ENCODE measurements at places on chromosomes 6 and 20.

DNA sequence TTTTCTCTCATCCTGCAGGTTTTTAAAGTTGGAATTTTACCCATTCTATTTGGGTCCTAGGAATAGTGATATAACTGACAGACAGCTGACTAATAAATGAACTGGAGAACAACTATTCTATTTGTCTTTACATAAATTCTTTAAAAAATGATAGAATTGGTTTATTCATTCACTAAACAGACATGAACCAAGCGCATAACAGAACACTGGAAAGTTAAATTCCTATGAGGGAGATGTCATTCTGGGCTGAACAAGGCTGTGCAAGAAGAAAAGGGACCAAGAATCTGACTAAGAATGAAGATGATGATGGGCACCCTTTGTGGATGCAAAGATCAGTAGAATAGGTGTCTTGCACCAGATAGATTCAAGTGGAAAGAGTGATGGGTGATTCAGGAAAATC is 256.3 kb upstream of the SASH1 start:
- no peak for DNase-seq

DNA sequence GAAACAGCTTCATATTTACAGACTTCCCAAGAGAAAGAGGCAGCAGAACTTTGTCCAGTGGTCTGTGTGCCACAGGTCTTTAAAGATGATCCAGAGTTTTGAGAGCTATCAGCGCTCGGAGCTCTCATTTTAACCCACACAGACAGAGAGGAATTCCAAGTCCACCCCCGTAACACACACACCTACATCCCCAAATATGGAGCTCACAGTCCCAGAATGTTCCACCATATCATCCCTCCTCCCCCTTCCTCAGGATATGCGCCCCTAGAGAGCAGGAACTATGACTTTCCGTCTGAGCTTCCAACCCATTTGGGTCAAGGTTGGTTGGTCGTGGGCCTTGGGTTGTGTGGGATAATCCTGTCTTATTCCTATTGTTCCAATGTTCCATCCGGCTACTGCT is at the start of gene DEFB128:
Gene DEFB128, minus strand, starts transcription at position 101 of the 400 bp plus-strand sequence. Its CDS starts 88 bp downstream, at position 13.
- no peak for DNase-seq

GRCh38 chr20:58408603-58409246 is 19.7 kb downstream of the VAPB start:
- DNase-seq: no peak

GRCh38 chr6:108580646-108581045 is 19.9 kb downstream of the FOXO3 start:
- no peak for DNase-seq

DNA sequence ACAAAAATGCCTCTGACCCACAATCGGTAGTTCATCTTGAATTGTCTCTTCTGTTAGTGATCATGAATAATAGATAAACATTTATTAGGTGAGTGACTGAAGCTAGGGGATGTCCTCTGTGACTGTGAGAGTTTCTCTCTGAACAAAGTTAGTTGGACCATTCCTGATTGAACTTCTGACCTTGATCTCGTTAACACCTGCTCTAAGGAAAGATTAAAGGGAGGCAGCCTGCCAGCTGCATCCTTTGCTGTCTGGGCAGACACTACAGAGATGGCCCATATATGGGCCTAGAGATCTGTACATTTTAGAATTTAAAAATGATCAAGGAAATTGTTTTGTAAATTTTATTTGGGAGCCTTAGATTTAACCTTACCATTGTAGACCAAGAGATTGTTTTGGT is 27.3 kb downstream of the MAPK14 start:
- no peak for DNase-seq

- no peak for DNase-seq
Observed at GRCh38 chr20:46900086-46900485, 5.4 kb downstream of the EYA2 start.

DNA sequence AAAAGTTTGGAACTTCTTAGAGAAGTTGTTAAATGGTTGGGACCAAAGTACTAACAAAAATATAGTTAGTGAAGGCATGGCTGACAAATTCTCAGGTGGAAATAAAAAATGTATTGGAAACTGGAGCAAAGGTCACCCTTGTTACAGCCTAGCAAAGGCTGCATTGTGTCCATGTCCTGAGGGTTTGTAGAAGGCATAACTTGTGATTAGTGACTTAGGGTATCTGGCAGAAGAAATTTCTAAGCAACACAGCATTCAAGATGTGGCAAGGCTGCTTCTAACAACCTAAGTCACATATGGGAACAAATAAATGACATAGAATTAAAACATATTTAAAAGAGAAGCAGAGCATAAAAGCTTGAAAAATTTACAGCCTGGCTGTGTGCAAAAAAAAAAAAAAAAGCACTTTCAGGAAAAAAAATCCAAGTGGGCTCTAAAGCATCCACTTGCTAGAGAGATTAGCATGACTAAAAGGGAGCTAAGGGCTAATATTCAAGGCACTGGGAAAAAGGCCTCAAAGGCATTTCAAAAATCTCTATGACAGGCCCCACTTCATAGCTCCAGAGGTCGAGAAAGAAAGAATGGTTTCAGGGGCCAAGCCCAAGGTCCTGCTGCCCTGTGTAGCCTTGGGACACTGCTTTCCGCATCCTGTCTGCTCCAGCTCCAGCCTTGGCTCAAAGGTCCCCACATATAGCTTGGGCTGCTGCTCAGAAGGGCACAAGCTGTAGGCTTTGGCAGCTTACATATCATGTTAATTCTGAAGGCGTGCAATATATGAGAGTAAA is 453.2 kb upstream of the PTCHD4 start:
- no peak for DNase-seq

DNA sequence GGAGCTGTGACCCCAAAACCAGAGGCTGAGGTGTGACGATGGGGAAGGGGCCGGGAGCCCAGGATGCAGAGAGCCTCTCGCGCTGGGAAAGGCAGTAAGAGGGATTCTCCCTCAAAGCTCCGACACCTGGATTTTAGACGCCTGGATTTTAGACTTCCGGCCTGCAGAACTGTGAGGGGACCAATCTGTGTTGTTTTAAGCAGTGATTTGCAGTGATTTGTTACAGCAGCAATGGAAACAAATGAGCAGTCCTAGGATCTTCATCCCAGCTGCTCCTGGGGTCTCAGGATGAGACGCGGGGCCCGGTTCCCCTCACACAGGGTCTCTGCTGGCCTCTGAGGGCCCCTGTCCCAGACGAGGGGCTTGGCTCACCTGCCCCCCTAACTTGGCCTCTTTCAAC is 365.5 kb downstream of the THBS2 start:
- no peak for DNase-seq

- peak; percentile 31 for DNase-seq
Observed at GRCh38 chr6:157235600-157236039, 87.7 kb downstream of the TMEM242 start.

- no peak for DNase-seq
Observed at GRCh38 chr6:36692220-36692619, 5.4 kb upstream of the RAB44 start.

GRCh38 chr6:4295058-4295782 is 159.8 kb upstream of the ECI2 start:
- no peak for DNase-seq

DNA sequence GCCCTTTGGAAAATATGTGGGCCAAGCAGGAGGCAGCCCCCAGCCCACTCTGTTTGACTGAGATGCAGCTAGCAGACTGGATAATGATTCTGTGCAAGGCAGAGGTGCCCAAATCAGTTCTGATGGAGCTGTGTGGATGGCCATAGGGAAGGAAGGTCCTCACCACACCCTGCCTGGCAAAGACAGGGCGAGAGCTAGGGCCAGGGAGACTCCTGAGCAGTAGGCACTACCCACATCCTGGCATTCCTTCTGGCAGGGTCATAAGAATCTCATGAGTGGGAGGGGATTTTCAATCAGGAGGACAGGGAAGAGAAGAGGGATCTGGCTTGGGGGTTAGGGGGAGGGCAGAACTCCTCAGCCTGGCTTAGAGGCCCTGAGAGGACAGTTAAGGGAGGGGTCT is 18.6 kb upstream of the TREM2 start:
- DNase-seq: no peak

- no peak for DNase-seq
Observed at GRCh38 chr20:46013322-46013828, 4.7 kb downstream of the MMP9 start.

- no peak for DNase-seq
Observed at GRCh38 chr20:44203161-44203560, 7.4 kb downstream of the OSER1 start.

DNA sequence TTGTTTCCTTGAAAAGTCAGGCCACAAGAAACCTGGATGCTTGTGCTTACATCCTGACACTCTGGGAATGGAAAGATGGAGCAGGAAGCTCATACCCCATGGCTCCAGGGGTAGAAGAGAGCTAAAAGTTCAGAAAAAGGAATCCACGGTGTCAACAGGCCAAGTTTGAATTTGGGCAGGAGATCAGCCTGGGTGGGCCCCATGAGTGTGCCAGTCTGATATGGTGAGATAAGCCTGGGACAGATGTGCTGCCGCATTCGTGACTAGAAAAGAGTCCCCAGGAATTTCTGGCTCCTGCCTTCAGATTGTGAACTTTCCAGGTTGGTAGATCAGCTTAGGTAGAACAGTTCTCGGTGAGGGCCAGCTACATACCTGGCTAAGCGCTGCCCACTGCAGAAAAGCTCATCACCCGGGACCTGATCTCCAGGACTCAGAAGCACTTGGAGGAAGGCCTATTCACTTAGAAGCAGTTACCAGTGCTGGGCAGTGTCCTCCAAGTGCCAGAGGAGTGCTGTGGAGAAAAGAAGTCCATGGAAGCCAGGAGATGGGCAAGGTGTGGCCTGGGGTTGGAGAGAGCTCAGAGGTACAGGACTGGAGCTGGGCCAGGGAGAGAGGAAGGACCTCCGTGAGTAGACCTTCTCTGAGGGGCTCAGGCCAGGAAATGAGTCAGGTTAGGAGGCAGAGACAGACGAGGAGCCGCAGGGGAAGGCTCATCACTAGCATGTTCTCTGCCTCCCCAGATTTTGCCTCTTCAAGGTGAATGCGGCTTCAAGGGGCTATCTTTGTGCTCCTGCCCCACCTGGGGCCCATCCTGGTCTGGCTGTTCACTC is at the start of gene TSPO2:
Gene TSPO2, plus strand, starts transcription at position 242 of the 830 bp plus-strand sequence. Its CDS starts 519 bp downstream, at position 761.
- no peak for DNase-seq

GRCh38 chr20:41352666-41353065 is 12.0 kb downstream of the LPIN3 start:
- no peak for DNase-seq

- no peak for DNase-seq
Observed at GRCh38 chr20:31515775-31516107, 1.5 kb downstream of the HM13 start.

GRCh38 chr6:25898289-25898977 is 24.4 kb upstream of the SLC17A3 start:
- DNase-seq: no peak

- no peak for DNase-seq
Observed at GRCh38 chr20:17852323-17852722, 116.3 kb downstream of the SNX5 start.

DNA sequence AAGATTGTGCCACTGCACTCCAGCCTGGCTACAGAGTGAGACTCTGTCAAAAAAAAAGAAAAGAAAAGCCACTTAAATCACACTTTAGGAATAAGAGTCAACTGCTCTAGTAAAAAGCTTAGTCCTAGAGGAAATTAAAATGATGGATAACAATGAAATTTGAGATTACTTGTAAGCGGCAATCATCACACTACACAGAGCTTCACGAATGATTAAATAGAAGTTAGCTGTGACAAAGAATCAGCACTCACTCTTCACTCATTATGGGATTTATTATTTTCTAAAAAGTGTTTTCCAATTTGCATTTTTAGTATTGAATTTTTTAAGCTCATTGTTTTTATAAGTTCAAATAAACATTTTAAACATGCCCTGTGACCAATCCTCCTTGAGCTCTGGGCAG is 718.0 kb downstream of the UTRN start:
- no peak for DNase-seq

- DNase-seq: no peak
Observed at GRCh38 chr6:168880271-168880670, 373.4 kb downstream of the THBS2 start.

DNA sequence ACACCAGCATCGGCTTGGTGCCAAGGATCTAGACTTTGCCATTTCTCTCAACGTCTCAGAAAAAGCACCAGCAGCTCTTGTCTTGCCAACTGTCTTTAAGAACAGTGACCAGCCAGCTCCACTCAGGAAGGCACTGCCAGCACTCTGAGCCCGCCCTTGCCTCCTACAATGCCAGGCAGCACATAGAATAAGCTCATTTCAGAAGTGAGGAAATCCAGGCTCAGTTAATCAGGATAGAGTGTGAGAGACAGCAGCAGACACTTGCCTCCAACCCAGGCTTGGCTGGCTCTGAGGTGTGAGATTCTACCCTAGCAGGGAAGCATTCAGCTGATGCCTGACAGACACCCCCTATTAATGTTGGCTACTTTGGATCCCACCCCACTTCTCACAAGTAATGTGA is 4.3 kb upstream of the SYNDIG1 start:
- no peak for DNase-seq

- DNase-seq: no peak
Observed at GRCh38 chr6:57024321-57024720, 22.2 kb upstream of the KIAA1586 start.

DNA sequence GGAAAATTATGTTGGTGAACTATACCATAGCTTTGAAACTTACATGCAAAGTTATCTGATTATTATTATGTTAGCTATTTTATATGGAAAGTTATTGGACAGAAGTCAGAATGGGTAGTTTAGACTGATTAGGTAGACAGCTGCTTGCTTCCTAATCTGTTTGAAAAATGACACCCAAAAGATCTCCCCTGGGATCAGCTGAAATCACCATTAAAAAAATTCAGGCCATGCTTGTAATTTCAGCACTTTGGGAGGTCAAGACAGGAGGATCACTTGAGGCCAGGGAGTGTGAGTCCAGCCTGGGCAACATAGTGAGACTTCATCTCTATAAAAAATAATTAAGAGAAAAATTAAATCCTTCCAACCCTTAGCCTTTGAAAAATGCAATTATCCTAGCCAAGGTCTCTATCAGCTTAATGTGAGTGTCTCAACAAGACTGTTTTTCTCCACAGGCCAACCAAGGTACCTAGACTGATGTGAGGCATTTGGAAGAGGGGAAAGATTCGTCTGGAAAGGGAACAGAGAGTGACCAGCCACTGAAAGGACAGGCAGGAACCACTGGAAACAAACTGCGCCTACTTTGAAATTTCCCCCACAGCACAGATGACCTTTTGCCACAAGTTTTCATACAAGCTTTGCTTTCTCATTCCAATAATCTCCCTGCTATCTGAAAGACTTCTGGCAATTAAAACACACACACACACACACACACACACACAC is 232.3 kb downstream of the GMPR start:
- DNase-seq: no peak

DNA sequence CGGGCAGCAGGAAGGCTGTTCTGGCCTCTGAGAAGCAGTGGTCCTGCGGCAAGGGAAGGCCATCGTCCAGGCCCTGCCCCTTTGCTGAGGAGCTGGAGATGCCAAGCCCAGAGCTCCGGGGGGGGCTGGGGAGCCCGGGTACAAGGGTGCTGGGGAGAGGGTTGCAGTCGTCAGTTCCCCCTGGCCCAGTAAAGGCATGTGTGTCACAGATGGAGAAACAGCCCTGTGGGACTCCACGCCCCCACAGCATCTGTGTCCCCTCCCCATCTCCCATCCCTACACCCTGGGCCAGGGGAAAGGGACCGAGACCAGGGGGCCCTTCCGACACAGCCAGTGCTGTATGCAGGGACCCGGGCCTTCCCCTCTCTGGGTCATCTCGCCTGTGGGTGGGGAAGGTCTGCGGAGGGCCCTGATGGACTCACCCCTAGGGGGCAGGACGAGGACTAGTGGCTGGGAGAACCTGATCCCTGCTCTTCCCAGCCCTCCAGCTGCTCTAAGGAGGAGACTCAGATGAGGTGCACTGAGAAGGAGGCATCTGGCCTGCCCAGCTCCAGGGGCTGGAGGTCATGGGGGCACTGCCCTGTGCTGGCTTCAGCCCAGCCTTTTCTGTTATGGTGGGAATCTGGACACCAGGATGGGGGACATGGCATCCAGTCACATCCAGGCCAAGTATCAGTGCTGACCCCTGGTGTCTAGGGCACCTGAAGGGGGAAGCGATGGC is 609 bp downstream of the MYL9 start:
- no peak for DNase-seq
